ENCODE measurements at places on chromosomes 3 and 15. TPM values are rescaled to one million over a fixed set of nuclear protein-coding genes. Genes with fewer than 3 reads are reported as not detected.
A peak's percentile ranks its signal among the peaks of the same experiment; 100 is the strongest.

LYSMD2 gene
- total RNA-seq, result 21.7 TPM

PCLAF gene
- total RNA-seq, result 139 TPM

ADGRG7 gene
- not detected for total RNA-seq

KCNMB2 gene
- not detected for total RNA-seq

MUC13 gene
- not detected for total RNA-seq

TM4SF1 gene
- total RNA-seq, result not detected

SSUH2 gene
- total RNA-seq, result 0.09 TPM

GPR149 gene
- total RNA-seq, result not detected

DNA sequence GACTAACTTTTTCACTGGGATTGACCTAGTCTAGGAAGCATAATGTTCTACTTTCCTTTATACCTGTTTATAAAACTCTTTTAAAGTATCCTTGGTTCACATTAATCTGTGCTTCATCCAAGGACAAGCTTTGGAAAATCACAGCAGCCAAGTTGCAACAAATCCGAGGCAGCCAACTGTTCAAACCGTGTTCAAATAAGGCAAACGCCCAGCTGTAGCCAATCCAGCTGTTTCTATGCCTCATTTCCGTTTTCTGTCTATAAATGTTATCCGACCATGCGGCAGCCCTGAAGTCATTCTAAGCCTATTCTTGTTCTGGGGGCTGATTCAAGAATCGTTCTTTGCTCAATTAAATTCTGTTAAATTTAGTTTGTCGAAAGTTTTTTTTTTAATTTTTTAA lies 78.3 kb downstream of the FMN1 start:
- no peak for DNase-seq

- no peak for DNase-seq
Measured at GRCh38 chr3:157408499-157409149, 28.0 kb upstream of the PTX3 start.

- no peak for DNase-seq
Measured at GRCh38 chr3:86245360-86245759, 745.6 kb downstream of the VGLL3 start.

DNA sequence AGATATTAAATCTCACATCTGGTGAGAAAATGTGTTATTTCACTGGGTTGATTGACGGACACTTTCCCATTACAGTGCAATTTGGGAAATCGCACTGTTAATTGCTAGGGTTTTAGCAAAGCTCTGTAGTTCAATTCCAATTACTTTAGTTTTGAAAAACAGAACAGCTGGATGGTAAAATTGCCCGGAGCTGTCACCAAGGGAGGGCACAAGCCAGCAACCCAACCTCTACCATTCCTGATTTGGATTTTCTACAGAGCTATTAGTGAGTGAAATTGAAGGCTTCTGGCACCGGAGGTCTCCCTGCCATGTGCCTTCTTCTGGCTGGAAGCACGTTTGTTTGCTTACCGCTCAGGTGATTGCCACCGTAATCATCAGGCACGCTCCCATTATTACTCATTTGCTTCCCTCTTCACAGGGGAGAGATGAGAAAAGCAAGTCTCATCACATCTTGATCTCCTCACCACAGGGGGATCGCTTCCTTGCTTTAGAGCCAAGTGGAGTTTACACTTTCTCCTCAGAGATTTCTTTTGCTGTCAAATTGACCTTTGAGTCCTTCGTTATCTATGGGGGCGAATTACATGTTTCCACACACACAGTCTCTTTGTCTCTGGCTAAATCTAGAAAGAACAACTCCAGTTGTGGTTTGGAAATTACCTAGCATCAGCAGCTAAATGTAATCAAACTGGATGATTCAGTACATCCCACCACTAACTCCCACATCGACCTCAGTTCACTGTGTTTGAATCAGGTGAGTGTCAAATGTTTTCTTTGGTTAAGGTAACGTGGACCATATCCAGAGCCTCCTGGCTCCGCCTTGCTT lies 421.7 kb upstream of the GOLIM4 start:
- no peak for DNase-seq

DNA sequence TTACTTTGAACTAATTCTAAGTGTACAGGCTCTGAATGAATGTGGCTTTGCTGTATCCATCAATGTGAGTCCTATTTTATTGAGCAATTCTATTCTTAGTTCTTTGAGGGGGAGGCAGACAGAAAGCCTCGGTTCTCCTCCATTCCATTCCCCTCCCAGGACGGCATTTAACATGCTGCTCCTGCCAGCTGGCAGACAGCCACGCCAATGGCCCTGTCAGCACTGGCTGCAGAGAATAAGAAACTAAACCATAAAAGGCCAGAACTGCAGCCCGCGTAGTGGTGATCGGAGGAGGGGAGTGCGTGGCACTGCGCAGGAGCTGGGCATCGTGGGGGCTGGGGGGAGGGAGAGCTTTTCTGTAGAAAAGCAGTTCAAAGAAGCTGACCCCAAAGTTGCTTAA lies 76.0 kb upstream of the HACD2 start:
- no peak for DNase-seq

GRCh38 chr3:143307613-143308183 lies 188.1 kb downstream of the CHST2 start:
- no peak for DNase-seq

- no peak for DNase-seq
Measured at GRCh38 chr15:65287520-65287855, 805 bp upstream of the PARP16 start.

DNA sequence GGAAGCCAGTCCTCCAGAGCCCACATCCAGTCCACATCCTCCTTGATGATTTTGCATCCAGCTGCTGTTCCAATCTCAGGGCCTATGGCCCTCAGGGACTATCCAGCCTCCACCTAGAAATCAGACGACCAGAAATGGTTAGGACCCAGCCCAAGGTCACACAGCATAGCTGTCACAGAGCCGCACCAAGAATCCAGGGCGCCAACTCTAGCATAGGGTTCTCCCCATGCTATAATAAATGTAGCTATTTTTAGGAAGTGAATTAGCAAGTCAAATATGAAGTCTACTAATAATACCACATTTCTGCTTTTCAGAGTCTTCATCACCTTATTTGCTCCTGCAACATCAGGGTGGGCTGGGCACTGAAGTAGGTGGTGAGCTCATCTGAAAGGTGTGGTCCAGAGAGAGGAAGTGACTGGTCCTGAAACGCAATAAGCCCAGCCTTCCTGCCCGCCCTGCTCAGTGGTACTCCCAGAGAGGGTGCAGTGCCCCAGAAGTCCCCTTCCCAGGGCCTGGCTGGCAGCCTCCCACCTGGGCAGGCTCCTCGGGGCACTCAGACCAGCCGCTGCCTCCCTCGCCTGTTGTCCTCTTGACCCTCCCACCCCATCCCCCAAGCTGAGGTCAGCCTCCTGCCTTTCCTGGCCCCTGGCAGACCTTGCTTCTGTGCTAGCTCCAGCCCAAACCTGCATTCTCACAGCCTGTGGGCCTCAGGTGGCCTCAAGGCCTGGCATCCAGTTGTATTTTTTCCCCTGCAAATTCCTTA lies 17.6 kb upstream of the CYP11A1 start:
- DNase-seq, result peak; percentile 87

All from activated CD8-positive, alpha-beta memory T cell treated with anti-CD3 and anti-CD28 coated beads, Interleukin-2, amount 10 ng/mL, durations not matched to agents 7 days and 5 days (primary cell).